CD14-positive monocyte (primary cell): ENCODE measurements at places on chromosomes 7 and 10. TPM values are rescaled to one million over a fixed set of nuclear protein-coding genes. Genes with fewer than 3 reads are reported as not detected.

DNA sequence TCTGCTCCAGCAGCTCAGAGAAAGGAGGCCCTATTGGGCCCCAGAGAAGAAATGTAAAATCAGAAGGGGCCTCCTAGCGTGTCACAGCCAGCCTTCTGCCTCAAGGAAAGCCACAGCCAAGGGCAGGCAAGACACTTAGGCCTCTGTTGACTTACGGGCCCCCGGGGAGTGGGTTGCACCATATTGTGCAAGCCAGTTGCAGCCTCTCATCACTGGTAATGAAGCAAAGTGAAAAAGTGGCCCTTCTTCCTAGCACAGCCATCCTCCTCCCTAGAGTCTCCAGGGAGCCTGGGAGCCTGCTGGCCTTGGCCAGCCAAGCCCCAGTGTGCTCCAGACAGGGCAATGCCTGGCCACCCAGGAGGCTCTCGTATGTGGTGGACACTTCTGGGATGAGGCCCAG, 56.2 kb upstream of the GDF10 start:
- no peaks in the 10 kb centered on the region for H3K36me3 ChIP-seq
- H3K4me3 ChIP-seq, result no peak overlapping the region
- H3K27ac ChIP-seq, result no peak overlapping the region
- no peaks in the 10 kb centered on the region for H3K27me3 ChIP-seq

DNA sequence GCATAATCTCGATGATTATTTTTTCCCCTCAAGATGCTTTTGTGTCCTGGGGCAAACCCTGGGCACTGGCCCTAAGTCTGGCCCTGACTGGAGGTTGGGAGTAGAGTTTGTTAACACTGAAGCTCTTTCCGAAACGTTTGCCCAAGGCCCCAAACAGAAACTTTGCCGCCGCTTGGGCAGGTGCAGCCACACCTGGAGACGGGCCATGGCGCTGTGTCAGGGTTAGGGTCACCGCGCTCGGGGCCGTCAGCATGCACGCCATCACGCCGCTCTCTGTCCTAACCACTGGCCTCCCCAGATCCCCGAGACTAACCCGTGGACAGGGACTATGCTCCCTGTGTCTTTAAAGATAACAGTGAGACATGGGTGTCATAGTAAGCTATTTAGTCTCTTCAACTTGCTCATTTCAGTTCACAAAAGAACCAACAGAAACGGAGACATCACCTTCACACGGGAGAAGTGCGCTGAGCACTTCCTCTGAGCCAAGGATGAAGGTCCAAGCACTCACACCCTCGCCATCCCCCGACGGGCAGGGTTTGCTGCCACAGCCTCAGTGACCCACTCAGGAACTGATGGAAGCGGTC, 85.3 kb upstream of the DIP2C start:
- no peaks in the 10 kb centered on the region for H3K27me3 ChIP-seq
- no peaks in the 10 kb centered on the region for H3K36me3 ChIP-seq
- no peak for DNase-seq
- H3K27ac ChIP-seq, result no peak overlapping the region
- H3K4me1 ChIP-seq, result no peaks in the 10 kb centered on the region

GRCh38 chr7:94405506-94405905, 10.8 kb downstream of the COL1A2 start:
- no peaks in the 10 kb centered on the region for H3K36me3 ChIP-seq
- H3K4me3 ChIP-seq, result no peak overlapping the region
- H3K27me3 ChIP-seq, result no peaks in the 10 kb centered on the region
- H3K27ac ChIP-seq, result no peak overlapping the region
- H3K4me1 ChIP-seq, result no peaks in the 10 kb centered on the region

DNA sequence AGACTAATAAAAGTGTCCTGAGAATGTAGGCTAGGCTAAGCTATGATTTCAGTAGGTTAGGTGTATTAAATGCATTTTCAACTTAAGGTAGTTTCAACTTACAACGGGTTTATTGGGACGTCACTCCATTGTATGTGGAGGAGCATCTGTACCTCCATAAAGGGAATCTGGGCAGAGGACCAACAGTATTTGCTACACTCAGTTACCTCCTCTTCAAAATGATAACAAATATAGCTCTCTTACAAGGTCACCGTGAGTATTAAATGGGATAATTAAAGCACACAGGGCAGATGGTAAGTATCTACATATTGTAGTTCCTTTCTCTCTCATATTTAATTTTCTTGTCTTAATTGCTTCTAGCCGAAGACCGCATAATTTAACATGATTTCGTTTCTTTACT, 59.0 kb upstream of the FGL2 start:
- no peaks in the 10 kb centered on the region for H3K36me3 ChIP-seq
- peaks cover 12% of the 10 kb centered on the region for H3K4me1 ChIP-seq
- no peak for DNase-seq

DNA sequence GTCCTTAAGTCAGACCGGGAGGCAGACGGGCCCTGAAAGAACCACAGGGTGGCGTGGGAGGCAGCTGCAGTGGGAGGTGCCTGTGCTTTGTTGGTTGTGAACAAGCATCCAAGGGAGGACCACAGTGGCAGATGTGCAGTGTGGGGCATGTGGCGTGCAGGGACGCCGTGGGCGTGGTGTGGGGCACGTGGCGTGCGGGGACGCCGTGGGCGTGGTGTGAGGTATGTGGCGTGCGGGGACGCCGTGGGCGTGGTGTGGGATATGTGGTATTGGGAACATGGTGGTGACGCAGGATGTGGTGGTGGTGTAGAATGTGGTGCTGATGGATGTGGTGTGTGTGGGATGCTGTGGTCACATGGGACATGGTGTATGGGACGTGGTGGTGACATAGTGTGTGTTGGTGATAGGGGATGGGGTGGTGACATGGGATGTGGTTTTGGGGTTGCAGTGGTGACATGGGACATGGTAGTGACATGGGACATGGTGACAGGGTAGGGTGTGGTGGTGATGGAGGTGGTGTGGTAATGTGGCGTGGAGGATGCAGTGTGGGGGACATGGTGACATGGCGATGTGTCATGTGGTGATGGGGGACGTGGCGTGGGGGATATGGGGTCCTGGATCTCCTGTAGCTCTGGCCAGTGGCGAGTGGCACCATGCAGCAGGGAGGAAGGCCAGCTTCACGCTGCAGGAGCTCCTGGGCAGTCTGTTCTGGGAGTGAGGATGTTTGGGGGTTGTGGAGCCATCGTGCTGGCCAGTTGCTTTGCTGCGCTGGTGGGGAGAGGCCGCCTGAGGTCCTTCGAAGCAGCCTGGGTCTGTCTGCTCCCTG, 78.8 kb downstream of the INPP5A start:
- no peak for DNase-seq
- no peak overlapping the region for H3K4me3 ChIP-seq
- peaks cover 5% of the 10 kb centered on the region for H3K36me3 ChIP-seq
- no peaks in the 10 kb centered on the region for H3K27me3 ChIP-seq

Gene CHAT
- not detected in 2 replicates for polyA plus RNA-seq

DNA sequence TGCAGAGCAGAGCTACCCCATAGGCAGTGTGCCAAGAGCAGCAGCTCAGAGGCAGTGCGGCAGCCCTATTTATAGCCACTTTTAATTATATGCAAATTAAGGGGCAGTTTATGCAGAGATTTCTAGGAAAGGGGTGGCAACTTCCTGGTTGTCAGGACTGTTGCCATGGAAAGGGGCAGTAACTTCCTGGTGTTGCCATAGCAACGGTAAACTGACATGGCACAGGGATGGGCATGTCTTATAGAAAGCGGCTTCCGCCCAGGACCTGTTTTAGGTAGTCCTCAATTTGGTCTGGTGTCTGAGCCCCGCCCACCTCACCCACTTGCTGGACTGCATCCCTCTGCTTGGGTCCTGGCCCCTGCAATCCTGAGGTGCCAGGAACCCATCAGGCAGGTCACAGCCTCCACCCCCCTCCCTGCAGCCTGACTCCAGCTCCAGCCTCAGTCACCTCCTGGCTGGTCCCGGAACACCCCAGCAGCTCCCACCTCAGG, 115.8 kb downstream of the TMEM130 start:
- no peaks in the 10 kb centered on the region for H3K4me1 ChIP-seq
- H3K4me3 ChIP-seq, result no peak overlapping the region
- DNase-seq, result no peak
- no peaks in the 10 kb centered on the region for H3K36me3 ChIP-seq
- H3K27me3 ChIP-seq, result no peaks in the 10 kb centered on the region
